ENCODE measurements at places on chromosomes 2 and 18.

DNA sequence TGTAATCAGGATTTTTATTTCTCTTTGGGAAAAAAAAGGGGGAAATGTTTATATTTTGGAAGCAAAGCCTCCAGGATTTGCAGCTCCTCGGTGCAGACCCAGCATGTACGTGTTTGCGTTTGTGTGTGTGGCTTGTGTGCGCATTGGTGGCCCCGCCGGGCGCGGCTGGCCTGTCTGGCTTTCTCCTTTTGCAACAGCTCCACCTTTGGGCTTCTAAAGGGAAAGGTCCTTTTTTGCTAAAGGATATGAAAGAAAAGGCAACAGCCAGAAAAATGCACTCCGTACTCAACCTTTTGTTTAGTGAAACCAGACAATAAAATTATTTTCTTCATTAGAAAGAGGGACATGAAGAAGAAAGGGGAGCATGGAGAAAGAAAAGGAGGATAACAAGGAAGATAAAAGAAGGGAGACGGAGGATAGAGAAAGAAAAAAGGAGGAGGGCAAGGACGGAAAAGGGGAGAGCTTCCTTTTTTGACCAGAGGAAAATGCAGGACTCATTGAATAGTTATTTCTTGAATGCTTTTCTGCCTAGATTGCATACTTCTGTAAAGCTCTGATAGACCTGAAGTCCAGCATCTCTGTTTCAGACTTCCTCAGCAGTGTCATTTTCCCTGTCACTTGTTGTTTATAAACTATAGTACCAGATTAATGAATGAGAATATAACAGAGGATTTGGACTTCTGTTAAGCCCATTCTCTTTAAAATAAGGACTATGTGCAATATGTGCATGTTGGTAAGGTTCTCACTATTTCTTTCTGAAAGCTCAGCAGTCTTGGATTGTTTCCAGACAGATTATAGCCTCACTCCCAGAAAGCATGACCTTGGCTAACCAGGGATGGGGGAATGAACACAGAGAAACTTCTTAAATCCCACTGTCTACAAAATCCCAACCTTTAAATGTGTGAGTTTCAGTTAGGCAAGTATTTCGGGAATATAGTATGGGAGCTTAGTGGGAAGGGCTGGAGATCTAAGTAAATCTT, 563.1 kb upstream of the PIK3C3 start:
- no peak for DNase-seq

GRCh38 chr18:58522132-58522531, 106.8 kb downstream of the ALPK2 start:
- no peak for DNase-seq

- no peak for DNase-seq
These were observed 62.4 kb downstream of the NCAPH start for GRCh38 chr2:96397756-96398530.

GRCh38 chr2:180955101-180955500, 25.3 kb upstream of the UBE2E3 start:
- no peak for DNase-seq

DNA sequence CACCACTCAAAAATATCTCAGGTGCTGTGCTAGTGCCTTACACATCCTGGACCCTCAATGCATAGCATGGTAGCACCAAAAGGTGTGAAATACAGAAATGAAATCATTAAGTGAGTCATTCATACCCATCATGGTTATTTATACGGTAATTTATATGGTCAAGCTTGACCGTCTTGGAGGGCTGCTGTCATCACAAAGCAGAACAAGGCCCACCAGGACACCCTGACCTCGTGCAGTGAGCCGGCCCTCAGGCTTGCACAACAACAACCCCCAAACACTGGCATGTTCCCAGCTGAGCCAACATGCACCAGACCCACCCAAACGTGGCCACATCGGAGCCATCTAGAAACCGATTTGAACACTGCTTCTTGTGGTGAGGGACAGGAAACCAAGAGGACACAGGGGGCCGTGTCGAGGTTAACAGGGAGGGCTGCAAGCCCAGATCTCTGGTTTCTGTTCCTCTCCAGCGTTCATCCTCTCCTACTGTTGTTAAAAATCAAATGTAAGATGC, 378.5 kb upstream of the ID2 start:
- DNase-seq, result no peak

DNA sequence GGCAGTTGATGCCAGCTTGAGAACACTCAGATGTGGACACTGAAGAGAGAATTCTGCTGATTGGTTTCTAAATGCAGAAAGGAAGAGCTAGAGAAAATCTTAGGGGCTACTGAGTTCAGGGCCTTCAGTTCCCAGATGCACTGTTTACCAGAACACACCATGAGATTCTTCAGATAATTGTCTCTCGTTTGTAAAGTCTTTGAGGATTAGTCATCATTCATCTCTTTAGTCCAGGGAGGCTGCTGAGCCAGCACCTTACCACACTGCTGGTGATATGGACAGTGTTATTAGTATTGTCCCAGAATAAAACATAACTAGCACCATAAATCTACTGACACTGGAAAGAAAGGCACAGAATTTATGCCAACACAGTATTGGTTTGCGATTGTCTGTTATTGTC, 690.8 kb upstream of the CELF4 start:
- DNase-seq, result no peak

GRCh38 chr18:61531182-61531581, 198.0 kb downstream of the CDH20 start:
- no peak for DNase-seq

DNA sequence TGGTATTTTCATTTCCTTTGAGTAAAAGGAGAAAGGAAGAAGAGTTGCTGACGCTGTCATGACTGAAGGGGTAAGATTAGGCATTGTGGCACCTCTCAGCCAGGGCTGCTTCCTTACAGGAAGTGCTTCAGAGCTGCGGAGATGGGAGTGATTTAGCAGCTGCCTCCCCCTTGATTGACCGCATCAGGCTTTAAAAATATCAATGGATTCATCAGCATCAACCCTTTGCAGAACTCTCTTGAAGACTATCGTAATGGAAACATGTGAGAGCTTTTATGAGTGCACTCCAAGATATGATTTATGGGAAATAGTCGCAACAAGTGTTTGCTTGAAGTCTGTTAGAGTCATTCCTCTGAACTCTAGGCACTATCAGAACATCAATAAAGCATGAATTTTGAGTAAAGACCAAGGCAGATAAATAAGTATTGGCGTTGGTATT, 141.1 kb downstream of the CSRNP3 start:
- DNase-seq, result no peak

DNA sequence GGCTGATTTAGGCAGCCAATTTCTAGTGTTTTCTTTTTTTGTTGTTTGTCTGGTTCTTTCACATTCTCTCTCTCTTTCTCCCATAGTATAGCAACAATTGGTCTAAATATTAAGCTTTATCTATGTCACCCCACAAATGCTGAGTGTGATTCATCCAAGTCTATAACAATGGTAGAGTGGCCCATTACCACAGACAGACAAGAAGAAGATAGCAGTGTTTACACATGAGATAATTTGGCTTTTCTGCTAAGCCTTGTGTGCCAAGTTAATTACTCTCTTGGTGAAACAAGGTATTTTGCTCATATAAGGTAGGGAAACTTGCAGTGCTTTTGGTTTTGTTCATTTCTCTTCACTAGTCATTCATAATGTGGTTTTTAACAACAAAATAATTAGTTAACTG, 166.5 kb downstream of the SLC8A1 start:
- no peak for DNase-seq

- DNase-seq, result no peak
These were observed 6.4 kb downstream of the NDUFV2 start for GRCh38 chr18:9108911-9109310.

DNA sequence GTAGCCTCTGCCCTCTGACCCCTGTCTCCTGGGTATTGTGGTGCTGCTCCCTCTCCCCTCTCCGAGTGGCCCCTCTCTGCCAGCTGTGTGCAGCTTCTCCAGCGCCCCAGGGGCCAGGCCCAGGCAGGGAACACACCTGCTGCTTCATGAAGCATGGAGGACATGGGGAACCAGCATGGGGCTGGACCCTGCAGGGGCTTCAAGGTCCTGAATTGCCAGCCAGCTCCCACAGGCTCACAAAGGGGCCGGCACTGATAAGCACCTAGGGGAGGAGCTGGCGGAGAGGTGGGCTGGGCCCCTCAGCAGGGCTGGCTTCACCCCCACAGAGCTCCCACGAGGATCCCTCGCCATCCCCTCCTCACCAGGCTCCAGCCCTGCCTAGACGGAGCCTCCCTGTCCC, 77.4 kb upstream of the GPC1 start:
- no peak for DNase-seq

- DNase-seq, result no peak
These were observed 249.1 kb upstream of the TEKT4 start for GRCh38 chr2:94622113-94622618.

GRCh38 chr2:173232956-173233744, 121.5 kb upstream of the CDCA7 start:
- DNase-seq, result no peak

DNA sequence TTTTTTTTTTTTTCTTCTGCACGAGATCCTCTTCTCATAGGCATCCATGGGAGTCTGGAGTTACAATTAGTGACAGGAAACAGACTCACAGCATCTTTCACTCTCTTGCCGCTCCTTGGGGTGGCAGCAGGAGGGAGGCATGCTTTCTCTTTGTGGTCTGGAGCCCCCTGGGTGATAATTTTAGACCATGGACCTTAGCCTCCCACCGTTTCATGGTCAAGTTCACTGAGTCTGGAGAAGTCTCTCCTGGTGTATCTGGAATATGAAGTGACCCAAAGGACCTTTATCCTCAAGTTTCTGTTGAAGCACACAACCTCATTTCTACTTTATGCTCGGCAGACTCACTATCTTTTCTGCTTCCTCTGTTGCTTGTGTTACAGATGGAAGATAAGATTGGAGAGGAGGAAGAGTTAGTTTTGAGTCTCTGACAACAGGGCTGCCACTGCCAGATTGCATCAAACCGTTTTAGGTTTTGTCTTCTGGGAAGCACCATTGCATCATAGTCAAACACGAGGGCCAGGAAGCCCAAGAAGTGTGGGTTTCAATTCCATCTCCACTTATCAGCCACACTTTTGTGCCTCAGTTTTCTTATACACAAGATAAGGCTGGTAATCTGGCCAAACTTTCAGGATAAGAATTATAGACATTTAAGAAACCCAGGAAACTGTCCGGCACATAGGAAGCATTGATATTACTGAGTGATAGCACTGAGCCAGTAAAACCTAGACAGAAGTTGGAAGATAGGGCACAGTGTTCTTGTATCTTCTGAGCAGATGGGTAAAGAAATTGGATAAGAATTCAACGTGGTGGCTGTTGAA, 62.3 kb downstream of the ADCYAP1 start:
- DNase-seq, result no peak

DNA sequence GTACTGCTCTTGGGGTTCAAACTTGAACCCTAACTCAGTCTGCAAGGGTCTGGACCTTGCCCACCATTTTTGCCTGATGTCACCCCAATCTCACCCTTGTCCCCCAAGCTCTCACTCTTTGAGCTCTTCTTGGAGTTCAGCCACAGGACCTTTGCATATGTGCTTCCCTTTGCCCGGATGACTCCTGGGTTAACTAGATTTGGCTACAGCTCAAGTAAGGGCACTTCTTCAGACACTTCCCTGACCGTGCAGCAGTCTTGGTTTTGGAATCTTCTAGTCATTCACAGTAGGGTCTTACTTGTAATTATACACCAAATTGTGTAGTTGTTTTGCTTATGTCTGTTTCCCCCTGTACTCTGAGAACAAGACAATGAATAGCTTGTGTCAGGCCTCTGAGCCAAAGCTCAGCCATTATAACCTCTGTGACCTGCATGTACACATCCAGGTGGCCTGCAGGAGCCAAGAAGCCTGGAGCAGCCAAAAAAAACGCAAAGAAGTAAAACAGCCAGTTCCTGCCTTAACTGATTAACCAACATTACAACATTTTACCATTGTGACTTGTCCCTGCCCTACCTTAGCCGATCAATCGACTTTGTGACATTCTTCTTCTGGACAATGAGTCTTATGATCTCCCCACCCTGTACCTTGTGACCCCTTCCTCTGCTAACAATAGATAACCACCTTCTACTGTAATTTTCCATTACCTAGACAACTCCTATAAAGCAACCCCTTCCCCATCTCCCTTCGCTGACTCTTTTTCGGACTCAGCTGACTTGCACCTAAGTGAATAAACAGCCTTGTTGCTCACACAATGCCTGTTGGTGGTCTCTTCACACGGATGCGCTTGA, 1.0 kb upstream of the MOGAT1 start:
- DNase-seq, result no peak

- DNase-seq, result peak; percentile 81
These were observed 12.8 kb upstream of the HPCAL1 start for GRCh38 chr2:10289891-10290290.

GRCh38 chr2:109348671-109349502, 219.9 kb downstream of the SH3RF3 start:
- no peak for DNase-seq

DNA sequence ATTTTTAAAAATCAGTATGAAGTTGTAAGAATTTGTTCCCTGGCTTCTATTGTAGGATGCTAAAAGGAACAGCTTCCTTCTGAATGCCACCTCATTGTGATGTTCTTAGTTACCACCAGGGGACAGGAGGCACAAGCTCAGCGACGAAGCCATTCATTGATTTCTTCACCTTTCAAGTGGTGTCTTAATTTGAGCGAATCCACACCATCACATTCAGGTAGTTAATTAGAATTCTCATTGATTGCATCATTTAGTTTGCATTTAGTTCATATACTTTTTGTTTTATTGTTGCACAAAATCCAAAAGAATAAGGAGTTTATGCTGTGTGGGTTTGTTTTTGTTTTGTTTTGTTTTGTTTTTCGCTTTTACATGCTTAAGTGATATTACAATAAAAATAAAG, 23.1 kb downstream of the CYP27C1 start:
- DNase-seq, result no peak
